KG1 (cell line): ENCODE measurements at places on chromosomes 11 and 22.

GRCh38 chr11:128937480-128937879 lies 5.2 kb downstream of the TP53AIP1 start:
- no peak for DNase-seq

GRCh38 chr11:117238221-117238620 lies 5.8 kb downstream of the RNF214 start:
- no peak for DNase-seq

DNA sequence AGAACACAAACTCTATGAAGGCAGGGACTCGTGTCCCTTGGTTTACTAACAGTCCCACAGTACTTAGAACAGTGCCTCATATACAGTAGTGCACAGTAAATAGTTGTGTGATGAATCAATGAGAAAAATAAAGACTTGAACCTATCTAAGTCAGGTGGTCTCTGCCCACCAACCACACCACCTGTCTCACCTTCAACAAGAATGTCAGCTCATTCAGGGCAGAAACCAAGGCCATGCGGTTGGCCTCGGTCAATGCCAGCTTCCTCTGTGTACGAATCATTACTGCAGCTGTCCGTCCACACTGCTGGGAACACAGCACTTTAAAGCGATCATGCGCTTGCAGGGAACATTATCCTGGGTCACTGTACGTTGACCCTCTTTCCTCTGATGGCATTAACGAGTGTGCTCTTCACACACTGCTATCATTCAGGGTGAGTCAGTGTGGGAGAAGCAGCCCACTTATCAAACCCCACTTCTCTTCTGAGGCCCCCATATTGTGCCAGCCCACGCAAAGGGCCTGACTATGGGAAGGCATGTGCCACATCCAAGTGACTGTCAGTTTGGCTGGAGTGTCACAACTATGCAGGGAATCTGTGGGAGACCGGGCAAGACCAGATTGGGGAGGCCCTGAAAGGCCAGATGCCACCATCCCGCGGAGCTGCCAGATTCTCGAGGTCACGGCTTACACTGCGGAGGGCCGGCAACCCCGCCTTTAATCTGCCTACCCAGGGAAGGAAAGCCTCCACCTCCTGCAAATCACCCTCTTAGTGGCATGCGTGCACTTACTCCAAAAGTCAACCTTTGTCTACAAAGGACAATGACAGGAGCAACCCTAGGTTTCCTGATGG lies 36.1 kb downstream of the LARGE1 start:
- DNase-seq = no peak

DNA sequence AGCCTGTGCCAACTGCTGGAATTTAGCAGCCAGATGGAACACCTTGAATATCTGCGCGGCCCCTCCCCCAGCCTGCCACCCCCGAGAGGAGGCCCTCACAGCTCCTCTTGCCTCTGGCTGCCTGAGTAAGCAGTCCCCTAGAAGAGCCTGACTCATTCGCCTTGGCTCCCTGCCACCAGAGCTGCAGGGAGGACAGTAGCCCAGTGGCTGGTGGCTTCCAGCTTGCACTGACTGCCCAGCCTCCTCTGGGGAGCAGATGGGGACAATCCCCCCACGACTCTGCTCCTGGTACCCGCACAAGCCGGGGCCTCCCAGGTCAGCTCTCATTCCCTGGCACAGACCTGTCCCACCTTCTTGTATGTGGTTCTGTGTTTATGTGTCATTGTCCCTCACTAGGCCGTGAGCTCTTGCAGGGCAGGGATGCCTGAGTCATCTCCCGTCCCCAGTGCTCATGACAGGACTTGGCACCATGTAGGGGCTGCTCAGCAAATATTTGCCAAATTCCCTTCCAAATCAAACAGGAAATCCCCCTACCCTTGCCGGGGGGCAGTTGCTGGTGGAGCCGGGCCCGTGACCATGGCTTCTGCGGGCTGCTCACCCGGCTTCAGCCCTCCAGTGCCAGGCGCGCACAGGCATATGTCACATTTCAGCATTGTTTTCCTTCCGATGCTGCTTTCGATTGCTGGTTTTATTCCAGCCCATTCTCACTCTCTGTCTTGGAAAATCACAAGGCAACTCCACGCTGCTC lies 43.6 kb downstream of the CACNG2 start:
- peak; percentile 63 for DNase-seq

- no peak for DNase-seq
Measured at GRCh38 chr11:118886681-118887111, 3.0 kb downstream of the CXCR5 start.

GRCh38 chr11:113956986-113957385 lies 17.9 kb upstream of the HTR3A start:
- DNase-seq = no peak

GRCh38 chr11:61972672-61973475 lies 5.4 kb upstream of the FTH1 start:
- no peak for DNase-seq

GRCh38 chr11:103633068-103633788 lies 403.2 kb upstream of the DDI1 start:
- no peak for DNase-seq

DNA sequence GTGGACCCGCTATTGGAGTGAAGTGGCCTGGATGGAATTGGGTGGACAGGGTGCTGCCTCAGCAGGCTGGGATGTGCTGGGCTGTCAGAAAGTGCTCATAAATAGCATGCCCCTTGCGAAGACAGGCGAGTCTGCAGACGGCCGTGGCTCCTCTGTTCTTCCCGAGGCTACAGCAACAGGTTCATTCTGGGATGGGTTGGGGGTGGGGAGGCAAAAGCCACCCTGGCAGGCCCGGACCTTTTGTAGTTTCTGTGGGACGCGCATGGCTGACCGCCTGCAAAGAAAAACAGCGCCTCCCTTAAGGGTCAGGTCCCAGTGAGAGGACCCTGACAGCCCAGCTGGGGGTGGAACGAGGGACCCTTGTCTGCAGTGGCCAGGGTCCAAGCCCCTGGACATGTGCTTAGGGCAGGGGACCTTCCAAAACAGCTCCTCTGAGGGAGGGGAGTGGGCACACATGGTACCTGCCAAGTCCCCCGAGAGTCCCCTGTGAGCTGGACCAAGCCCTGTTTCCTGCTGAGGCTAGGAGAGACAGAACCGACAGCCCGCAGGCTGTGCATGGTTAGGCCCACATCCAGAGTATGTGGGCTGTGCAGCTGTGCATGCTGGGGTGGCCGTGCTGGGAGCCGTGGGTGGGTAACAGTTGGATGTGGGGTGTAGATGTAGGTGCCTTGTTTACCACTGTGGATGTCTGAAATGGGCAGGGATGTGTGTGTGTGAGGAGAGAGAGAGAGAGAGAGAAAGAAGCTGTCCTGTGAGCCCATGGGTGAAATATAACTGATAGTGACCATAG lies at the start of gene CRYBB3:
TSS of gene CRYBB3 (plus strand) at position 128 of the 790 bp plus-strand sequence. CDS start 1,539 bp downstream, outside the sequence.
- no peak for DNase-seq

GRCh38 chr22:49512487-49513165 lies 315.0 kb downstream of the BRD1 start:
- DNase-seq = no peak

GRCh38 chr22:22178992-22179391 lies 65.6 kb upstream of the VPREB1 start:
- no peak for DNase-seq

- DNase-seq = peak; percentile 86
Measured at GRCh38 chr11:65637794-65638419, at the start of gene SIPA1. SIPA1 (plus strand) TSS chr11:65638101; CDS start chr11:65640922, 2,821 bp downstream.

DNA sequence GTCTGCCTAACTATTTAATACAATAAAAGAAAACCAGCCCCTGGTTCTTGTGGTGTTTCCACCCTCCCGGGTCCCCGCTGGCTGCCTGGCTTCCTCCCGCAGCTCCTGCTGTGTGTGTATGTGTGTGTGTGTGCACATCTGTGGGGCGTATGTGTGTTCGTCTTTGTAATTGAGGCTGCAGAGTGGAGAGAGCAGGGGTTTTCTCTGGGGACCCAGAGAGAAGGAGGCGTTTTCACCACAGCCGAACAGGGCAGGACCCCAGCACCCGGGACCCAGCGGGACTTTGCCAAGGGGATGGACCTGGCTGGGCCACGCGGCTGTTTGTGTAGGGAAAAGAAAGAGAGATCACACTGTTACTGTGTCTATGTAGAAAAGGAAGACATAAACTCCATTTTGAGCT lies 42.7 kb downstream of the IGLL1 start:
- DNase-seq = no peak

GRCh38 chr22:33831207-33831606 lies 89.1 kb downstream of the LARGE1 start:
- no peak for DNase-seq

GRCh38 chr11:34411791-34412190 lies 26.9 kb upstream of the CAT start:
- no peak for DNase-seq

- DNase-seq = no peak
Measured at GRCh38 chr11:35105319-35106079, 33.5 kb upstream of the CD44 start.

GRCh38 chr22:32699001-32699582 lies 102.4 kb upstream of the TIMP3 start:
- no peak for DNase-seq

DNA sequence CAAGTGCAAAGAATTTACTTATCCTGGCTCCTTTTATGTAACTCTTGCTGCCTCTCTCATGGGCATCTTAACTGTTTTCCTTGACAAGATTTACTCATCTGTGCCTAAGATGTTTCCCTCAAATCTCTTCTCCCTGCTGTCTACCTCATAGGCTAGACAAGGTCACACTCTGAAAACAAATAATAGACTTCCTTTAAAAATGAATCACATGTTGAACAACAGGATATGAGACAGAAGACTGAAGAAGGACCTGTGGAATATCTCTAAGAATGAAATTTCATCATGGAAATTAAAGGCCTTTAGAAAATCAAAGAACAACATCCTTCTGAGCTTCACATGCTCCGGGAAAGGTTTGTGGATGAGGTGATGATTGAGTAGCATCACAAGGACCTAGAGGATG lies 6.0 kb upstream of the SCGB2A2 start:
- no peak for DNase-seq

GRCh38 chr11:81870815-81871214 lies 862.8 kb downstream of the FAM181B start:
- no peak for DNase-seq

GRCh38 chr22:50516068-50516467 lies 8.0 kb downstream of the NCAPH2 start:
- no peak for DNase-seq

GRCh38 chr11:66050581-66051231 lies 1.5 kb upstream of the SF3B2 start:
- DNase-seq = no peak

GRCh38 chr22:35604621-35605368 lies 12.3 kb downstream of the MB start:
- DNase-seq = no peak

DNA sequence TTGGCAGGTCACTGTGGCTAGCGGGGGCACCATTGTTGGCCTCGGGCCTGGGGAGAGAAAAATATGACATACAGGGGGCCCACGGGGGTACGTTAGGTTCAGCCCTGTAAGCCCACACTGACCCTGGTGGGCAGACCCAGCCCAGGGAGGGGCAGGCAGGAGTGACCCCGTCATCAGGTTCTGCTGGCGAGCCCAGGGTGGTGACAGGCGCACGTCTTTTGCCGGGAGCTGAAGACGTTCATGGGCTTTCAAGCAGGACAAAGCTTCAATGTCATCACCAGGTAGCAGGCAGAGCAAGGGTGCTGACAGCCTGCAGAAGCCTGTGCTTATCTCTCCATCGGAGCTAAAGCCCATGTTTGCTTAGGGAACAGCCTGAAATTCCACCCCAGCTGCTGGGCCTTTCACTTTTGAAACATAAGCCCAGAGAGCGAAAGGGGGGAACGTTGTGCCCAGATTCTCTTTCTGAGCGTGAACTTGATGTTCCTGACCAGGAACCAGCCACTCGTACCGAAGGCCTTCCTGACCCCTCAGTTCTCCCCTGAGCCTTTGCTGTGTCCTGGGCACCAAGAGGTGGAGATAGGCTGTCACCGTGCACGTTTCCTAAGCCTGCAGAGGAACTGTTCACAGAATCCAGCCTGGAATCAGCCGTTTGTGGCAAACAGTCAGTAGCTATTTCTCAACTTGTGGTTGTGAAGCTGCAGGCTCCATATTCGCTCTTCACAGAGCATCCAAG lies 74.0 kb upstream of the ATXN10 start:
- no peak for DNase-seq

GRCh38 chr22:37416827-37417226 lies 10.5 kb downstream of the ELFN2 start:
- DNase-seq = no peak

DNA sequence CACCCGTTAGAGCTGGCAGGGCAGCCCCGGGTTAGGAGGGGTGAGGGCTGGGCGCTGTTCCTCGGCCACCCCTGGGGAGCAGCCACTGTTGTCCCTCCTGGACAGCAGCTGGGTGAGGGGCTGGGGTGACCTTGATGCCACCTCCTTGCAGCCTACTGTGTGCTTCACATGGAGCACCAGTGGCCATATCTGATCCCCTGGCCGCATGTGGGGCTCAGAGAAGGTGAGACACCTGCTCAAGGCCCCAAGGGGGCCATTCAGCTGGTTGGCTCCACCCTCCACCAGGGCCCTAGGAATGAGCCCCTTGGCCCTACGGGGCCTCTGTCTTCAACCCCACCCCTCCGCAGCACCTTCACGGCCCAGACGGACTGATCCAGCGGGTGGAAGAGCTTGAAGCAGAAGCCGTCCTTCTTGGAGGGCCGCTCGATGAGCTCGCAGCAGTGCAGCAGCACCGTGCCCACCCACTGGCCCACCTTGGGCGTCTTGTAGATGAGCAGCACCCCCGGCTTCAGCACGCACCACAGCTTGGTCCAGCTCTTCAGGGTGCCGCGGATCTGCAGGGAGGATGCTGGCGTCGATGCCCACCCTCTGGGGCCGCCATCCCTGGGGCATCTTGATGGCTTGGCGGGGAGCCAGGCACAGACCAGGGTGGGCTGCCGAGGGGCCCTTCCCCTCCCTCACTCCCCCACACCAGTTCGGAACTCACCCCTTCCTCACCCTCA lies 44.9 kb downstream of the OSBPL5 start:
- DNase-seq = no peak

DNA sequence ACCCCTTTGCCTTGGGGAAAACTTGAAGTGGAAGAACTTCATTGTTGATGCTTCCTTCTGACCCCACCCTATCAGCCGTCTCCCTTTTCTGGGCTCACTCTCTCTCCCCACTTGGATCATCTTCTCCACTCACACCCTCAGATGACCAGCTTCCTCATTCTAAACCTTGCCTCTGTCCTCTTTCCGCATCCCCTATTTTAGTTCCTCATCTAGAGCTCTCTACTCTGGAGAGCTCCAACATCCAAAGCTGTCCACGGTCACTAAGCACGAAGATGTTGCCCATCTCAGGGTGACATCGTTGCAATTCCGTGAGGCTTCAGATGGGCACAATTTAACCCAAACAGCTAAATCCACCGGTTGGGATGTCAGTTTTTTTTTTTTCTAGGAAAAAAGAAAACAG lies 31.6 kb upstream of the ME3 start:
- DNase-seq = no peak

- no peak for DNase-seq
Measured at GRCh38 chr11:8283465-8284230, 20.0 kb upstream of the LMO1 start.

GRCh38 chr11:76240161-76240540 lies 33.8 kb upstream of the WNT11 start:
- DNase-seq = no peak

GRCh38 chr11:79039122-79039521 lies 401.7 kb downstream of the TENM4 start:
- DNase-seq = no peak

- DNase-seq = no peak
Measured at GRCh38 chr11:23687991-23688390, 808.9 kb upstream of the LUZP2 start.

GRCh38 chr11:20397281-20397680 lies 9.8 kb downstream of the PRMT3 start:
- DNase-seq = no peak

GRCh38 chr11:46588131-46588530 lies 5.7 kb downstream of the AMBRA1 start:
- no peak for DNase-seq
